ENCODE measurements at places on chromosomes 3 and 15.
A peak's percentile ranks its signal among the peaks of the same experiment; 100 is the strongest.

DNA sequence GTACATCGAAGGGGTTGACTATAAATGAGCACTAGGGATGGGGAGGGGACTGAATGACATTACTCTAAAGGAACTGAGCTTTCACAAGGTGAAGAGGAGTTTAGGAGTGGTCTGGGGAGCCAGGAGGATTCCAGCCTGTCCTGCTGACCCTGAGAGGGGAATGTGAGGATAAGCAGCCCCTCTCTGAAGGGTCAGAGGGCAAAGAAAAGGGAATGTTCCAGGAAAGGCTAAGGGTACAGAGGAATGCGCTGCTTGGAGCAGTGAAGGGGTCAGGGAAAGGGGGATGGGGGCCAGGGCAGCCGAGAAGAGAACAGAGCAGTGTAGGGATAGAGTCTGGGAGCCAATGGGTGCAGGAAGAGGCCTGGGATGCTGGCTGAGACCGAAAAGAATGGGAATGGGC, 28.0 kb upstream of the TPM1 start:
- no peak for DNase-seq

GRCh38 chr15:74207652-74208440, 5.3 kb upstream of the STRA6 start:
- DNase-seq, result no peak

GRCh38 chr15:100763835-100764750, 115.5 kb upstream of the ALDH1A3 start:
- DNase-seq, result no peak

GRCh38 chr3:132381348-132381944, 35.9 kb upstream of the DNAJC13 start:
- DNase-seq, result no peak

GRCh38 chr15:73928241-73928579, 1.9 kb downstream of the LOXL1 start:
- DNase-seq, result no peak

DNA sequence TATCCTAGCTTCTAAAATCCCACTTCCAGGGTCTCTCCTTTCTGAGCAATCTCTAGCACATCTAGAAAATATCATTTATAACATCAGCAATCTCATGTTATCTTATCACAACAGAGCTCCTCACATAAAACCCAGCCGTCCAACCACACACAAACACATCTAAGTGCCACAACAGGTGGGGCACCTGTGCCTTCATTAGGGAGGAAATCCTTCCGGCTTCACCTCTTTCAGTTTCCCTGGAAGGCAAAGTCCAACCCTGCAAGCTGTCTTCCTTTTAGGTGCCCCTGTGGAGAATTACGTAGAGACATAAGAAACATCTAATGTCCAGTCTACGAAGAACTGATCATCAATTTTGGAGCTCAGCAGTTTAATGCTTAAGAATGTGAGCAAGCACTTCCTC, 1.6 kb downstream of the ZDHHC3 start:
- DNase-seq, result no peak

- no peak for DNase-seq
Measured at GRCh38 chr3:187336322-187336721, 31.9 kb upstream of the RTP4 start.

DNA sequence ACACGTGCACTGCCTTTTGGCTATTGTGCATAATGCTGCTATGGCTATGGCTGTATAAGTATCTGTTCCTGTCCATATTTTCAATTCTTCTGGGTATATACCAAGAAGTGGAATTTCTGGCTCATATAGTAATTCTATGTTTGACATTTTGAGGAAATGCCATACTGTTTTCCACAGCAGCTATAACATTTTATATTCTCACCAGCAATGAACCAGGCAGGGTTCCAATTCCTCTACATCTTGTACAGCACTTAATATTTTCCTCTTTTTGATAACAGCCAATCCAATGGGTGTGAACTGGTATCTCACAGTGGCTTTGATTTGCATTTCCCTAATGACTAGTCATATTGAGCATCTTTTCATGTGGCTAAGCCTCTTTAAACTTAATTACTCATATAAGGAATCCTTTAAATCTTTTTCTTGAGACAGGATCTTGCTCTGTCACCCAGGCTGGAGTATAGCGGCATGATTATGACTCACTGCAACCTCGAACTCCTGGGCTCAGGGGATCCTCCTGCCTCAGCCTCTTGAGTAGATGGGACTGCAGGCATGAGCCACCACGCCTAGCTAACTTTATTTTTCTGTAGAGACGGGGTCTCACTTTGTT, 38.1 kb upstream of the IGDCC4 start:
- DNase-seq, result no peak

DNA sequence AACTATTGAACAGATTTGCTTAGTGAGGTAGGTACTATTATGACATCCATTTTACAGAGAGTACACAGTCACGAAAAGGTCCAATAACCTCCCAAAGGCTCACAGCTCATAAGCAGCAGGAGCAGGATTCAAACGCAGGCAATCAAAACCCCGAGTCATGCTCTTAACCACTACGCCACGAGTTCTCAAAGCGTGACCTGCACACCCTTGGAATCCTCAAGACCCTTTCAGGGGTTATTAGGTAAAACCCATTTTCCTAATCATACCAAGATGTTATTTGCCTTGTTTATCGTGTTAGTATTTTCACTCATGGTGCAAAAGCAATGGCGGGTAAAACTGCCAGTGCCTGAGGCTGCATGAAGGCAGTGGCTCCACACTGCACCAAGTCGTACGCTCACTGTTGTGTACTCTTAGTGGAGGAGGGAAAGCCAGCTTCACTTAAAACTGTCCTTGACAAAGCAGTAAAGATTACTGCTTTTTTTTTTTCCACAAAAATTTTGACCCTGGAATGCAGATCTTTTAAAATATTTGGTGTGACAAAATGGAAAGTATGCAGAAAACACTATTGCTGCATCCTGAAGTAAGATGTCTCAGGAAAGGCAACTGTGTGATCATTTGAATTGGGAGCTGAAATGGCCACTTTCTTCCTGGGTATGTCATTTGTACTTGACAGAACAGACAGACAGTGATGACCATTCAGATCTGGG, 96.1 kb downstream of the IGF2BP2 start:
- DNase-seq, result no peak

- peak; percentile 10 for DNase-seq
Measured at GRCh38 chr3:184676927-184677326, 34.9 kb downstream of the MAGEF1 start.

GRCh38 chr3:194686816-194687637, 1.3 kb downstream of the FAM43A start:
- DNase-seq, result peak; percentile 8

DNA sequence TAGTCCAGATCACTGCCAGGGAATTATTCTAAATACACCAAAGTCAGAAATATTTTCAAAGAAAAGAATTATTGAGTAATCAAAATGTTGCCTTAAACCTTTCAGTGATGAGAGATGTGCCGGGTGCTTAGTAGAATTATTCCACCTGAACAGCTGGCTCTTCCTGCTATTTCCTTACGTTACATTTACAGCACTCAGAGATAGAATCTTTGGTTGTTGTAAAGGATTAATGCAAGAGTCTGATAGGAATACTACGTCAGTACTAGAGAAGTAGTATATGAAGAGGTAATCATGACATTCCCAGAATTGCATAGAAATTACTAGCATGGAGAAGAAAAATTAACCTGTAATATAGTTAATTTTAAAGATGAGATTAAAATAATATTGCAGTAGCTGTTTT, 50.9 kb upstream of the ZDHHC23 start:
- no peak for DNase-seq

GRCh38 chr15:98537516-98538060, 110.8 kb upstream of the IGF1R start:
- DNase-seq, result no peak

GRCh38 chr3:19947549-19948225, 790 bp downstream of the RAB5A start:
- DNase-seq, result peak; percentile 70

DNA sequence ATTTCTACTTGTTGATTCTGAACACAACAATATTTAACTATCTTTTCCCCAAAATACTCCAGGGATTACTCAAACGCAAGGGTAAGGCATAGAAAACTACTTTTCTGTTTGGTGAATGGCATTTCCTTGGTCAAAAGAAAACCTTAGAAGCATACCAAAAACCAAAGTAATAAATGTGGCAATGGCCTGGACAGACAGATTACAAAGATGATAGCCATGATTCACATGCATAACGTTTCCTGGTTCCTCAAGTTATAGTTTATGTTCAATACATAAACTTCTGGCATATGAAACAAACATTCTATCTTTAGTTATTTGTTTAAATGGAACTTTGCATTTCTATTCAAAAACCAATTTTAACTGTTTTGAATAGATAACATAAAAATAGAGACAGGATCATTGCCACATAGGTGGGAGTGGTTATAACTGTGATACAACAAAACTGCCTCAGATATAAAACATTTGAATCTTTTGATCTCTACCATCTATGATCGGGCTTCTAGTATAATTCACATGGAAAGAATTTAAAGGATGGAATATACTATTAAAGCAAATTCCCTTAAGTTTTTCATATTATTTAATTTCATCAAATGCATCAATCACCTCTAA, 32.1 kb downstream of the FOXP1 start:
- no peak for DNase-seq

DNA sequence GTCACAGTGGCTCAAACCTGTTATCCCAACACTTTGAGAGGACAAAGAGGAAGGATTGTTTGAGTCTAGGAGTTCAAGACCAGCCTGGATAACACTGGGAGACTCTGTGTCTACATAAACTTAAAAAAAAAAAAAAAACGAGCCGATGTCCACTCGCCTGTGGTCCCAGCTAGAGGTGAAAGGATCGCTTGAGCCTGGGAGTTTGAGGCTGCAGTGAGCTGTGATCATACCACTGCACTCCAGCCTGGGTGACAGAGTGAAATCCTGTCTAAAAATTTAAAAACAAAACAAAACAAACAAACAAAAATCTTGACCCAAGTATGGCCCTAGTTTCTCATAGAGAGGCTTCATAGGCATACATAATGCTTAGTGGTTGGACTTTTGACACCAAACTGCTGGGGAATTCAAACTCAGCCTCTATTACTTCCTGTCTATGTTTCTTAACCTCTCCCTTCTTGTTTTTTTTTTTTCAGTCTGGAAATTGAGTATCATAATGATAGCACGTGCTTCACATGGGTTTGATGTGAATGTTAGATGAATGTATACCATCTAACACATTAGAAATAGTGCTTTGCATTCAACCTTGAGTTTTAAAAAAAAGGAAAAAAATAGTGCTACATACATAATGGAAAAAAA, 46.4 kb upstream of the CAPN7 start:
- no peak for DNase-seq

- no peak for DNase-seq
Measured at GRCh38 chr15:77549576-77550288, 83.0 kb downstream of the LINGO1 start.

GRCh38 chr3:128984596-128984995, 9.3 kb downstream of the CFAP92 start:
- no peak for DNase-seq

GRCh38 chr3:61574854-61575253, 13.5 kb downstream of the PTPRG start:
- no peak for DNase-seq

DNA sequence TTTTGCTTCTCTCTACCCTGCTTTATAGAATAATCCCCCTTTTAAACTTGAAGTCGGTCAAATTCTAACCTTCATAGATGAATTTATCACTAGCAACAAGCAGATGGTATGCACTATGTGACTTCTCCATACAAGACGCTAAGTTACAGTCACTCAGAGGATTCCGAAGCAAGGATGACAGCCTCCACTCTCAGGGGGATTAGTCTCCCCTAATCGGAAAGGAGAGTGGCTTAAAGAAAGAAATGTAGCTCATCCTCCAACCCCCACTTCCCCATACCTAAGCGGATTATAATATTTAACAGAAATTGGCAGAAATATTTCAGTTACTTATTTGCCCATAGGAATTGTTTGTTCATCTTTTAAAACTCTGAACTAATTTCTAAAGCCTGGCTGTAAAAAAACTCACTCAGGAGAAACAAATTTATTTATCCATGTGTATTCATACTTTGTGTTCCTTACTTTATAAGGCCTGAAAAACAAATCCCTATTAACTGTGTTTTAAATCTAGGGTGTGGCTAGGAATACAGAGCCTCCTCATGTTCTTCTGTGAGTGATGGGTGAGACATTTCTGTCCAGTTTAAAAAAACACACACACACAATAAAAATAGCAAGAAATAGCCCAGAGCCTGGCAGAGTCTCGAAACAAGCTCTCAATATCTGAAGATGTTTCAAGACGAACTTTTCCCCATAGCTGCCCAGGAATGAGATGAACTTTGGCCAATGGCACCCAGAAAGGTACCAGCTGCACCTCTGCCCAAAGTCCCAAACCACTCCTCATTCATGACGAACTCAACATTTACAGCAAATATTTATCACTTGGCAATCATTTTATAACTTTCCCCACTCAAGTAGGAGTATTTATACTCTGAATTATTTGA, 18.7 kb downstream of the SIAH2 start:
- no peak for DNase-seq

GRCh38 chr15:36152936-36153335, 426.5 kb upstream of the CDIN1 start:
- no peak for DNase-seq

- no peak for DNase-seq
Measured at GRCh38 chr3:141257961-141258360, 26.3 kb downstream of the PXYLP1 start.
